ENCODE measurements at places on chromosomes 12 and 14.

- DNase-seq: no peak
Measured at GRCh38 chr12:41701943-41702601, 442.6 kb downstream of the GXYLT1 start.

DNA sequence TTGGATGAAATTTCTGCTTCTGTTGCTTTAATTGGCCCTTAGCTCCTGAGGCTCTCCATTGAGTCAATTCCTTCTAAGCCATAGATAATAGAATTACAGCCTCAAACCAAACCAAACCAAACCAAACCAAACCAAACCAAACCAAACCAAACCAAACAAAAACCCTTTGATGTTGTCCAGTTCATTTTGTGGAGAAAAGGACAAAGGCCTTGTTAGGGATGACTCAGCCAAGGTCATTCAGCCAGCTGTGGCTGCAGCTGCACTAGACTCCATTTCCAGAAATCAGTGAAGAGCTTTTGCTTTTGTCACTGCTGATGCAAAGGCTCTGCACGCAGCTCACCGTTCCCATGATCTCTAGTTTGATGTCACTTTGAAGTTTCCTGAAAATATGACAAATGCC is 82.2 kb upstream of the RMST start:
- DNase-seq: no peak

DNA sequence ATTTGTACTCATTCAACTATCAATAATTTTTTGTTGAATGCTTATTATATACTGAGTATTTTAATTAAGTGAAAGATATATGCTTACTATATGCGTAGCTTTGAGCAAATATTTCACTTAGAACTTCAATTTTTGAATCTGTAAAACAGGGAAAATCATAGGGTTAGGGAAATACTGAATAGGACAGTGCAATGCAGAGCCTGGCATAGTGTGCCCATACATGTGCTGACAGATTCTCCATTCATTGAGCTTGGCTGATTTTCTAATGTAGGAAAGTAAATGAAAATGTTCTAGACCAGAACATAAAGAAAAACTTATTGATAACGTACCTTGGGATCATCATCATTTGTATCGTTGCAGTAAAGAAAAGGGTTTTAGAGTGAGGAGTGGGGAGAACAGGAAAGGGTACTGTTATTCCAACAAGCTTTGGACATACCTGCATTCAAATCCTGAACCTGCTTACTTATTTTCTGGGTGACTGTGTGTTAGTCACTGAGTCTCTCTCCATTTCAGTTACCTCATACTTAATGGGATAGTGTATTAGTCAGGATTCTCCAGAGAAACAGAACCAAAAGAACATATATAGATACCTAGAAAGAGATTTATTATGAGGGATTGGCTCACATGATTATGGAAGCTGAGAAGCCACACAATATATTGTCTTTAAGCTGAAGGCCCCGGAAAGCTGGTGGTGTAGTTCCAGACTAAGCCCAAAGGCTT is 436.4 kb downstream of the ADAMTS20 start:
- DNase-seq: no peak

GRCh38 chr14:66070542-66071319 is 415.4 kb upstream of the CCDC196 start:
- peak; percentile 63 for DNase-seq

DNA sequence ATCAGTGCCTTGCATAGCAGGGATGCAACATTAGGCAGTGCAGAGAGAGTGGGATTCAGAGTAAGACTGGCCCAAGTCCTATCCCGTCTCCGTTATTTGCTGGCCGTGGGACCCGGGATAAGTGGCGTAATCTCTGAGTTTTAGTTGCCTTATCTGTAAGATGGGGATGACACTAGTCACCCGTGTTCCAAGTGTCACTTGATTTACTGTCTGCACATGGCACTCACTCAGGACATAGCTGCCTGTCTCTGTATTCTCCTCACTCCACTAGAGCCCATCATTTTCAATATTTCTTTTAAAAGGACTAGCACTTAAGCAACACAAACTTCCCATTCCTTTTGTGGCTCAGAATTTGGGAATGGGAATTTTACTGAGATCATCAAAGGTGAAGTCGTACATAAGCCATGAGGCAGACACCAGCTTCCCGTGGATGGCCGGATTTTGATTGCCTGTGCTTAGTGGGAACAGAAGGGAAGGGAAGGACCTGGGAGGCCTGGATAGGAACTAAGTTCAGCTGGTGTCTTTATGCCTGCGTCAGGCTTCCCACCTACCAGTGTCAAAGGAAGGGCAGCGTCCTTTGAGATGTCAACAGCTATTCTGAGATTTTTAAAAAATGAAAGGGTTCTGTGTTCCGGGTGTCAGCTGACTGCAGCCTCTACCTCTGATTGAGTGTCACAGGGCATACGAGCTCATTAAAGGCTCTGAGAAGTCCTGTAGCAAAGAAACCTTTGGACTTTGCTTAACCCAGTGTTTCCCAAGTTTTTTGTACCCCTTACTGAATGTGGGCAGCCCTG is 361.4 kb downstream of the CACNA1C start:
- DNase-seq: no peak

DNA sequence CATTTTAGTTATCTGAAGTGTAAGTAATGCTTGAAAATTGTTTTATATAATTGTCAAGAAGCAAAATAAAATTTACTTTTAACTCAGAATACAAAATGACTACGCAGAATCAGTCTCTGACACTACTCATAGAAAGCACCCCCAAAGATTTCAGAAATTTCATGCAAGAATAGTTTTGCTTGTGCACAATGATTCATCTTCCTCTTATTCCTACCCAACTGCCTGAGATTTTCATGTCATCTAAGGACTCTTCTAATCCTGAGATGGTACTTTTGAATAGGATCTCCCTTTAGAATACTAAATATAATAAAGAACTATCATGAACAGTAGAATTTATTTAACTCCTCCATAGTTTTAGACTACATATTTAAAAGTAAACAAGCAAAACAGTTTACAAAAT is 485.3 kb upstream of the MGAT4C start:
- DNase-seq: no peak

DNA sequence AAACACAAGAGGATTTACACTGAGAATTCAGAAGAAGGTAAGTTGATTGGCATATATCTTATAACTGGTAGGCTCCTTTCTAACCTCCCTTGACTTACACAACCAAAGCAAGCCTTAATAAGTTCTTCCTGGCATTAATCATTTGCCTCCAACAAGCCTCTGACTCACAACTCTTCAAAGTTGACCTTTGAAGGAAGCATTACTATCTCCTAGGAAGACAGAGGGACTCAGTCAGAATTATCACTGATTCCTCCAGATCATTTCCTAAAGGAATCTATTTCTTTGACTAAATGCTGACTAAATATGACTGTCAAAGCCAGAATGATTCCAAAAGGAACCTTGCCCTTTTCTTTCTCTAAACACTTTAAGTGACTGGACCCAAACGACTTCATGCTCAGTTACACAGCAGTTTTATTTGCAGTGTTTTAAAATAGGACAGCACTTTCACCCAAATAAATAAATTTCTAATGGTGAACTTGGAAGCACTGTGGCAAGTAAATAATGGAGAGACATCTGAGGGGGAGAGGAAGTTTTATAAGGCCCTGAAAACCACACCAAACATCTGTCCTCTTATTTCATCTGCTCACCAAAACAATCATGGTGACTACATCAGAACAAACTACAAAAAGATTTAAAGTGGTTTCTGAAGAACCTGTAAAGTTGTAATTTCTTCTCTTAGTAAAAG is 128.2 kb downstream of the KLHL28 start:
- no peak for DNase-seq

DNA sequence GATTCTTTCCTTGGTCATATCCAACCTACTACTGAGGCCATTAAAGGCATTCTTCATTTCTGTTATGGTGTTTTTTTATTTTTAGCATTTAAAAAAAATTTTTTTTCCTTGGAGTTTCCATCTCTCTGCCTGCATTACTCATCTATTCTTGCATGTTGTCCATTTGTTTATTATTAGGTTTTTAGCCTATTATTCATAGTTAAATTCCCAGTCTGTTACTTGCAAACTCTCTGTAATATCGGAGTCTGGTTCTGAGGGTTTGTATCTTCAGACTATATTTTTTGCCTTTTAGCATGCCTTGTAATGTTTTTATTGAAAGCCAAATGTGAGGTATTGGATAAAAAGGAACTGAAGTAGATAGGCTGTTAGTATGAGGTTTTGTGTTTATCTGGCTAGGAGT is 284.3 kb downstream of the FUT8 start:
- DNase-seq: no peak

DNA sequence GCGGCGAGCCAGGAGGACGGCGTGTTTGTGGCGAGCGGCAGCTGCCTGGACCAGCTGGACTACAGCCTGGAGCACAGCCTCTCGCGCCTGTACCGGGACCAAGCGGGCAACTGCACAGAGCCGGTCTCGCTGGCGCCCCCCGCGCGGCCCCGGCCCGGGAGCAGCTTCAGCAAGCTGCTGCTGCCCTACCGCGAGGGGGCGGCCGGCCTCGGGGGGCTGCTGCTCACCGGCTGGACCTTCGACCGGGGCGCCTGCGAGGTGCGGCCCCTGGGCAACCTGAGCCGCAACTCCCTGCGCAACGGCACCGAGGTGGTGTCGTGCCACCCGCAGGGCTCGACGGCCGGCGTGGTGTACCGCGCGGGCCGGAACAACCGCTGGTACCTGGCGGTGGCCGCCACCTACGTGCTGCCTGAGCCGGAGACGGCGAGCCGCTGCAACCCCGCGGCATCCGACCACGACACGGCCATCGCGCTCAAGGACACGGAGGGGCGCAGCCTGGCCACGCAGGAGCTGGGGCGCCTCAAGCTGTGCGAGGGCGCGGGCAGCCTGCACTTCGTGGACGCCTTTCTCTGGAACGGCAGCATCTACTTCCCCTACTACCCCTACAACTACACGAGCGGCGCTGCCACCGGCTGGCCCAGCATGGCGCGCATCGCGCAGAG is 873 bp downstream of the PLXNC1 start:
- DNase-seq: peak; percentile 84

DNA sequence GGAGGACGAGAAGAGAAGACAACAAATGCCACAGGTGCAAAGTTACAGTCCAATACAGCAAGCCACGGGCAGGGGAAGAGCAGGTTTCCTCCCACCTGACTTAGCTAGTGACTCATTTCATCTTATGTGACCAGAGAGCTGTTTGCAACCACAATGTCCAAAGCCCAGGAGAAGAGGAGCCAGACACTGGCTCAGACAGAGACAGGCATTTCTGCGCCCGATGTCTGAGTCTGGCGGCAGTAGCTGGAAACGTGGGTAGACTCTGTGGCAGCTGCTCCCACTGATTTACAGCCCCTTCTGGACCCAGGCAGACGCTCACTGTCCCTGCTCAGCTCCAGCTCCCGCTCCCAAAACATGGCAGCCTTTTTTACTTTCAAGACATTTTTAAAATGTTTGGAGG is 60.0 kb downstream of the CHGA start:
- DNase-seq: no peak

Measured in GM13976 (cell line).